HFF-Myc (cell line): ENCODE measurements at places on chromosomes 5 and 9.

DNA sequence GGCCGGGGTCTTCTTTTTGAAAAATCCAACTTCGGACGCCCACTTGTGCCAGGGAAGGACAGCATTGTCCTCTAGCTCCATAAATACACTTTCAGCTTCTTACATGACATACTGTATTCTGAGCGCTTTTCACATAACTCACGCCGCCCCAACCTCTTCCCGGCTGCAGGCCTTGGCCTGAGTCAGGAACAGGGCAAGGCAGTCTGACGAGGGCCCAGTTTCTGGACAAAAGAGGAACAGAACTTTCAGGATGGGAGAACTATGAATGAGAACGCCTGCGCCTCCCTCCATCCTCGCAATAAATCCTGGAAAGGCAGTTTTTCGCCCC lies 650 bp downstream of the DCTN4 start:
- DNase-seq, result no peak

- no peak for DNase-seq
These were observed 428.8 kb downstream of the BRINP1 start for GRCh38 chr9:118940473-118940872.

DNA sequence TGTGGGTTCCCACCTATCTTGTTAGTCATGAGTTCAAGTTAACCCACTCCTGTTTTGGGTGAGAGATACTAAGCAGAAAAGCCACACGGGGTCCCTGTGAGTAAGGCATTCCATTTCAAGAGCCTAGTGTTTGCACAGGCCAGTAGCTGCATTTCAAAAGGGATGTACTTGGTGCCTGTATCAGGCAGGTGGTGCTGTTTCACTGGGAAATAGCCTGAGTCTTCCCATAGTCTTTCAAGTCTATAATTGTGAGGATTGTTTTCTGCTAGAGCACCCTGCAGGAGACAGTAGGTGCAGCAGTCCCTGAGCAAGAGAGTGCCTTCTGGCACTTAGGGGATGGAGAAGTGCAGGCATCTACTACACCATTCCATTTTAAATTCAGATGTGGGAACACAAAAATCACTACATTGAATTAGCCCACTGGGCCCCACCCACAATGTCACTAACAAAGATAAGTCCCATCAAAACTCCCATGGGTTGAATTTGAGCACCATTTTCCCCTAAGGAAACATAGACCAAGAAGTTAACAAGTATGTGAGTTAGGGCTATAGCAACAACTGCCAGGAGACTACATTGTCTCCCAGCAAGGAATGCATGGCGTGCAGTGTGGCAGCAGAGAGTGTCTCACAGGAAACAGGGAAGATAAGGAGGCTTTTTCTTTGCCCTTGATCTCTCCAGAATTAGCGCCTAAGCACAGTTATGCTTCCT lies 263.2 kb downstream of the COX7C start:
- peak; percentile 79 for DNase-seq

DNA sequence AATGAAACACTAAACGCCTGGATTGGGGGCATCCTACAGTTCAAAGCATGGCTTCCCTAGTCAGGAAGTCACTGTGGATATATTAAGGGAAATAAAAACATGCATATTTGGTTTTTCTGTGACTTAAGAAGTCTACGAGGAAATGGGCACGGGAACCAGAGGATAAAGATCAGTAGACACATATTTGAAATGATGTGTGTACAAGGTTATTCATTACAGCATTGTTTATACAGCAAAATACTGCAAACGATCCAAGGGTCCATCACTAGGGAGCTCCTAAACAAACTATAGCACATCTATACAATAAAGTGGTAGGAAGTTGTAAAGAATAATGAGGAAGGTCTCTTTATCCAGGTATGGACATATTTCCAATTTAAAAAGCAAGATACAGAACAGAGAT lies 71.8 kb downstream of the EFNA5 start:
- DNase-seq, result no peak

- peak; percentile 70 for DNase-seq
These were observed 2.8 kb upstream of the PLK2 start for GRCh38 chr5:58462623-58463230.

GRCh38 chr5:94467954-94468930 lies 150.2 kb downstream of the KIAA0825 start:
- no peak for DNase-seq

GRCh38 chr5:76714751-76715485 lies 1.0 kb upstream of the F2R start:
- DNase-seq, result no peak

- no peak for DNase-seq
These were observed 9.0 kb downstream of the CD274 start for GRCh38 chr9:5459289-5459829.

DNA sequence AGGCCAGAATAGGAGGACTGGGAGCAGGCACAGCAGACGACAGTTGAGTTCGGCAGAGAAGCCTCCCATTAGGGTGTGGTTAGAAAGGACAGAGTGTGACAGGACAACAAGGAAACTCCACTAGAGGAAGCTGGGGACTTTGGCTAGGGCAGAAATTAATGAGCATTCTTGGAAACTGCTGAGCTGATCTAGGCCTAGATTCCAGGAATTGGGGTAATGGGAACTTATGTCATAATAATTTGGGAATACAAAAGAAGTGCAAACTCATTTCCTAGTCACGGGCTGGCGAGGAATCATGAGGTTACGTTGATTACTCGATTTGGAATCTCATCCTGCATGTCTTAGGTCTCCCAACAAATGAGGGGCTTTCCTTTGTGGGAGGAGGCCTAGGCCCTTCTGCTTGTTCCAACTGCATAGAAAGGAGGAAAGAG lies 144.6 kb upstream of the RPS23 start:
- DNase-seq, result no peak

DNA sequence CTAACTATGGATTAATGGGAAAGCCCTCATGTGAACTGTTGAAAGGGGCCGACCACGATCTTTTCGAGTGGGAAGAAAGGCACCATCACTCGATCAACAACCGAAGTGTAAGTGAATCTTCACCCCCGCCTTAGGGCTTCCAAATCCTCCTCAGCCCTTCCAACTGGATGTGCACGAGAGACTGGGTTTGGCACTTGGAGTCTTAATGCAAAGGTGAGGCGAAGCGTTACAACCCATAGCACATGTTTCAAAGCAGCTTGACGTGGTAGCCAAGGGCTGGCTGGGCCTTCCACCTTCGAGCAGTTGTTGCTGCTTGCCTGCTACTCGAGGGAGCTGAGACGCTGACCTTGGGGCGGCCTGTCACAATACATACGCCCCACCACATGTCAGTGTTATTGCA lies 5.7 kb upstream of the LCN9 start:
- DNase-seq, result no peak

GRCh38 chr5:15010936-15011335 lies 139.4 kb upstream of the ANKH start:
- no peak for DNase-seq
